ENCODE measurements at places on chromosomes 11 and 22.

DNA sequence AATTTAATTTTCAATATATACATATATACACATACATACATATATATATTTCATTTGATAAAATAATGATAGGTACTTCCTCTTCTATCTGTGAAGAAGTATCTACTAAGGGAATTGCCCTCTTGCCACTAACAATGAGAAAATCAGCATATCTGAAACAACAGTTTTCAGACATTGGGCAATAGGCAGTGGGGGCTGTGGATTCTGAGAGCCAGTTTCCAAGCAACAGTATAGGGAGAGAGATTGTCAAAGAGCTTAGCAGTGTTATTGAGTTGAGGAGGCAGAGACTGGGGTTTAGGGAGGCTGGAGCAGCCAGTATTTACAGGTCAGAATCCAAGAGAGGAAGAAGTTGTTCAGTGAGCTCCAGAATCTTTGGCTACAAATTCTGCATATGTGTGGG, 119.3 kb downstream of the ARFGAP2 start:
- no peak for DNase-seq

DNA sequence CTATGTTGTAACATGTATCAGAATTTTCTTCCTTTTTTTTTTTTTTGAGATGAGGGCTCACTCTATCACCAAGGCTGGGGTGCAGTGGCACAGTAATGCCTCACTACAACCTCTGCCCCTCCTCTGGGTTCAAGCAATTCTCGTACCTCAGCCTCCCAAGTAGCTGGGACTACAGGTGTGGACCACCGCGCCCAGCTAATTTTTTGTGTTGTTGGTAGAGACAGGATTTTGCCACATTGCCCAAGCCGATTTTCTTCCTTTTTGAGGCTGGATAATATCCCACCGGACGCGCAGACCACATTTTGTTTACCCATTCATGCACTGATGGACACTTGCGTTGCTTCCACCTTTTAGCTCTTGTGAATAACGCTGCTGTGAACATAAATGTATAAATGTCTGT, 97.0 kb downstream of the BRD1 start:
- no peak for DNase-seq

GRCh38 chr11:105915021-105915420, 107.0 kb downstream of the MSANTD4 start:
- DNase-seq, result no peak

DNA sequence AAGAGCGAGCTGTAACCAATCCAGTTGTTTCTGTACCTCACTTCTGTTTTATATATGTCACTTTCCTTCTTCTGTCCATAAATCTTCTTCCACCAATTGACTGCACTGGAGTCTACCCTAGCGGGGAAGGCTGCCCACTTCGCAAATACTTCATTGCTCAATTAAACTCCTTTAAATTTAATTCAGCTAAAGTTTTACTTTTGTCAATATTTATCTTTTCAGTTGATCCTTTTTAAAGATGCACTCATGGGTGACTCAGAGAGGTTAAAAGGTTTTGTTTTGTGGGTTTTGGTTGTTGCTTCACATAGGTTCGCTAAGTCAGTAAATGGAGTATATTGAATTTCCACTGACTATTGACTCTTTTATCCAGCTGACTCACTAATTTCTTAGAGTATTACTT, 597.2 kb downstream of the DLG2 start:
- DNase-seq, result peak; percentile 17

- peak; percentile 40 for DNase-seq
Measured at GRCh38 chr11:104968856-104969776, 742 bp upstream of the CASP4 start.

DNA sequence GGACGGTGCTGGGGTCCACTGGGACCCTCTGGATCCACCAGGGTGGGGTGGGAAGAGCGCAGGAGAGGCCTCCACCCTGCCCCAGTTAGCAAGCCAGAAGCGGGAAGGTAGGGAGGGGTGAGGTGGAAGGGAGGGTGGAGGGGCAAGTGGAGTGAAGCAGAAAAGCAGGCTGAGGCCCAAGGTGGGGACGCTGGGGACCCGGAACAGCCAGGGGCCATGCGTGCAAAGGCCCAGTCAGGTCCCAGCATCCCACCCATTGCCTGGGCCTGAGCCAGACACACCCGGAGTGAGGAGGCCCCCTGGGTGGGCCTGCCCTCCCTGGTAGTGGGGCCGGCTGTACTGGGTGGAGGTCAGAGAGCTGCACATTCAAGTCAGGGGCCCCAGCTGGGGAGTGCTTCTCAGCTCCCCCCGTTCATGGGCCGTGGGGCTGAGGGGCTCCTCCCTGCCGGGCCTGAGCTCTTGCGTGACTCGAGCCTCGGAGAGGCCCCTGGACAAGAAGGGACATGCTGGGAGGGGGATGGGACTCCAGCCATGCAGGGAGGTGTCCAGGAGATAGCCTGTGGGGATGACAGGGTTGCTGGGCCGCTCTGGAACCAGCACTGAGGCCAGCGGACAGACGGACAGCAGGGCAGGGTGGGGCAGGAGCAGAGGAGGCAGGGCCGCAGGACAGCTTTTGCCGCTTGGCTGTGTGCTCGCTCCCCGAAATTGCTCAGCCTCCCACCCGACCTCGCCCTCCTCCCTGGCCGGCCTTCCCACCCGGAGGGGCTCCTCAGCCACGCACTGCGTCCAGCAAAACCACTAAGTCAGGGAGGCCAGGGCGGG, 7.7 kb downstream of the TNNT3 start:
- DNase-seq, result no peak

- no peak for DNase-seq
Measured at GRCh38 chr11:2591805-2592204, 108.0 kb downstream of the KCNQ1OT1 start.

DNA sequence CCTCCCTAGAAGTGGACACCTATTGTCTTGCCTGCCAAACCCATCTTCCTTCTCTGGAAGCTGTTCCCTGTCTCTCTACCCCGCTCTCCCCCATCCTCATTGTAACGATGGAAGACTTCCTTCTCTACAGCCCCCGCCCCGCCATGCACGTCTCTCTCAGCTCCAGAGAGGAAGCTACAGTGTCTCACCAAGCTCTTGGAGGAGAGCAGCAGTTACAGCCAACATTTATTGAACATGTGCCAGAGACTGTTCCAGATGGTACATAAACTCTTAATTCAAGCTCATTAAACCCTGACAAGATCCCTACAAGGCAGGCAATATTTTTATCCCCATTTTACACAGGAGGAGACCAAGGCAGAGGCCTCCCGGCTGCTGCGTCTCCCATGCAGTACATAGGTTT, 15.1 kb downstream of the MCHR1 start:
- peak; percentile 12 for DNase-seq

GRCh38 chr22:38062791-38063190, 5.6 kb downstream of the PICK1 start:
- DNase-seq, result no peak

DNA sequence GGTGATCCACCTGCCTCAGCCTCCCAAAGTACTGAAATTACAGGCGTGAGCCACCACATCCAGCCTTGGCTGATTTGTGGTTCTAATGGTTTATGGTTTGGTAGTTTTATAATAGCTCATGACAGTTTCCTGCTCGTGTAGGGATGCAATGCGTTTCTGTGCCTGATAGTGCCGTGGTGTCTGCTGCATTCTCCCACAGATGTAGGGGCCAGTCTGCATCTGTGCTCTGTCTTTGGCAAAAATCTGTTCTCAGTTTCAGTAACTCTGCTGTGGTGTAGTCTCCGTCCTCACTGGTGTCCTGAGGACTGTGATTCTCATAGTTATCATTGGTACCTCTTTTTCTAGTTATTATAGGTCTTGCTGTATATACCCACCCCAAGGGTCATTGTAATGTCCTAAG, 16.3 kb downstream of the ST14 start:
- DNase-seq, result no peak

GRCh38 chr11:105244160-105244825, 104.7 kb upstream of the CARD18 start:
- DNase-seq, result peak; percentile 89

DNA sequence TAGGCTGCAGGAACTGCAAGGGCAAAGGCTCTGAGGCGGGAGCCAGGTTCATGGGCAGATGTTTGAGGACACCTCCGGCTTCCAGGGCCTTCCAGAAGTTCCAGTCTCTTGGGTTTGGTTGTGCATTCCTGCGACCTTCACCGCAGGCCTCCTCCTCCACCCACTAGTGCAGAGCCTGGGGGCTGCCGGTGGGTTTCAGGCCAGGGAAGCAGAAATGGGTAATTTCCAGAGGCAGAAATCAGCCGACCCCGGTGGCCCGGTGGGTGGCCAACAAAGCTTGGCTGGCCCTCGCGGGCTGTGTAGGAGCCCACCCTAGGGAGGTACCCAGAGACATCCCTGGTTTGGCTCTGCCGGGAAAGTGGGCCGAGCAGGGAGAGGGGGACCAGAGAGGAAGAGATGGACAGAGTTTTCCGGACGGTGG, 417 bp upstream of the PHETA2 start:
- DNase-seq, result no peak

DNA sequence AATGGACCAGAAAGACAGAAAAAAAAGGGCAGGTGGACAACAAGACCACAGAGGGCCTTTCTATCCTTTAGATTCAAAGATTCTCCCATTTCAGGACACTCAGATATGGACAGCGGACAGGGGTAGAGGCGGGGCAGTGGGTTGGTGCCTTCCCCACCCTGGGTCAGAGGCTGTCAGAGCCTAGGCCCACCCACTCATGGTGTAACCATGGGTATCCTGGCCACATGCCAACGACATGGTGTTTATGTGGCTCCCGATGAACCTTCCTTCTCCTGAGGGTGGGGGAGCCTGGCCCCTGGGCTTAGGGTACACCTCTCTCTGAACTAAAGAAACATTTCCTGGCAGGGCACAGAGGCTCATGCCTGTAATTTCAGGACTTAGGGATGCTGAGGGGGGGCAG, 14.3 kb upstream of the P2RY2 start:
- no peak for DNase-seq

GRCh38 chr11:1112351-1113191, 37.9 kb downstream of the MUC2 start:
- DNase-seq, result no peak

- DNase-seq, result no peak
Measured at GRCh38 chr22:46150655-46151477, 540 bp downstream of the PPARA start.

DNA sequence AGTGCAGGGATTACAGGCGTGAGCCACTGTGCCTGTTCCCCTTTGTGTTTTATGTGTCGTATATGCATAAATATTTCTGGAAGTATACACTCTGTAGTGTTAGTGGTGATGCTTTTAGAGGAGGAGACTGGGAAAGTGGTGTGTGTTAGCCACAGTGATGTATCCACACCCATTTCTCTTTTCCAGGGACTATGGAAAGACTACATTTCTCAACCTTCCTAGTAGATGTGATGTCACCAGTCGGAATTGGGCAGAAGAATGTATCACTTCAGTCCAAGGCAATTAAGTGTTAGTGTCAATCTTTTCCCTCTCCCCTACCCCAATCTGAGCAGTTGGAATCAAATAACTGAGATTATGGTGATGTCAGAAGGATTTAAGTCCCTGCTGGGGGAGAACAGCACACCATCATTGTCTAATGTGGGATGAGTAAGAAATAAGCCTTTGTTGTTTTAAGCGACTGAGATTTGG, 5.8 kb upstream of the ATG16L2 start:
- peak; percentile 60 for DNase-seq

DNA sequence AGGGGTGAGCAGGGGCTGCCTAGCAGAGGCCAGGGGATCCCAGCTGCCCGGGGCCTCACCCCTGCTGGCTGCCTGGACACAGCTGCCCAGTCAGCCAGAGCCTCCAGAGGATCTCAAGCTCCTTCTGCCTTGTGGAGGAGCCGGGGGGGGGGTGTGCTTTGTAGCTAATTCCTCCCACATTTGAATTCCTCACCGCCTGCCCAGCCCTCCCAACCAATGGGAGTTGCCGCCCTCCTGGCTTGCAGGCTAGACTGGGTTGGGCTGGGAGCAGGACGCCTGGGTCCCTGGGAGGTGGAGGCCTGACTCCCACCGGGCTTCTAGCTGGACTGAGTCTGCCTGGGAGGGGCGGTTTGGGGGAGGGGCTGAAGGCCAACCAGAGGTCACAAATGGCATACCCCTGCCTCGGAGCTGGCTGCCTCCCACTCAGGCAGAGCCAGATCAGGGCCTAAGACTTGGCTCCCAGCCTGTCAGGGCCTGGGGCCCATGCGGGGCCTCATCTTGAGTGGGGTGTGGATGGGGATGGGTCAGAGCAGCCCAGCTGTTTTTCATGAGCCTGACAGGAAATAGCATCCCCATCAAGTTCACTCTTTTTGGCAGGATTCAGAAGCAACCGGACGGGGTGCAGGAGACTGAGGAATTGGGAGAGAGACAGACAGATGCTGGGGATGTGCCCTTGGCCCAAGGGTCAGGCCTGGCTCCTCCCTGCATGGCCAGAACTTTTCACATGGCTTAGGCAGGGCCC, 29.2 kb upstream of the PDE2A start:
- peak; percentile 82 for DNase-seq

DNA sequence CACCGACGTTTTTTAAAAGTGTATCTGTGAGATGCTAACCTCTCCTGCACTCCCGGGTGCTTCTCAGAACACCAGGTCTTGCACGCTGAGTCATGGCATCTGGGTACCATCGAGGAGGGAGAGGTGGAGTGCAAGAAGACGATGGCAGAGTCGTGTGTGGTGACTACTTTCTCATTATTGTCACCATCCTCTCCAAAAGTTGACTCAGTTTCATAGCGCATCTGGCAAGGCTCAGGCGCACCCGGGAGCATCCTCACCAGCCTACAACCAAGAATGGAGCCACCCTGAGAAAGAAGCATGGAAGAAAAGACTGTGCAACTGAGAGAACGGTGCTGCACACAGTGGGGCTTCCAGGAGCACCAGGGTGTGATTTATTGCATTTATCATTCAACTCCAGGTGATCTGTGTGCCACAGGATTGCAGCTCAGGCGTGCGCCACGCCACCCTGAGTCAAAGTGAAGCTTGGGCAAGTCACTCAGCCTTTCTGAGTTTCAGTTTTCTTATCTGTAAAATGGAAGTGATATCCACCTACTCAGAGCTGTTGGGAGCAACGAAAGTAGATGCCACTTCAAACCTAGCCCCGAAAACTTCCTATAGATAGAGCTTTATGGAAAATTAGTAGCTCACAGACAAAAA, 65.4 kb downstream of the LINC01488 start:
- DNase-seq, result no peak

GRCh38 chr11:73577496-73577917, 20.4 kb downstream of the FAM168A start:
- DNase-seq, result peak; percentile 70

GRCh38 chr22:19448739-19449421, 1.4 kb upstream of the C22orf39 start:
- DNase-seq, result no peak

GRCh38 chr11:22869325-22869724, 9.1 kb upstream of the CCDC179 start:
- DNase-seq, result no peak

DNA sequence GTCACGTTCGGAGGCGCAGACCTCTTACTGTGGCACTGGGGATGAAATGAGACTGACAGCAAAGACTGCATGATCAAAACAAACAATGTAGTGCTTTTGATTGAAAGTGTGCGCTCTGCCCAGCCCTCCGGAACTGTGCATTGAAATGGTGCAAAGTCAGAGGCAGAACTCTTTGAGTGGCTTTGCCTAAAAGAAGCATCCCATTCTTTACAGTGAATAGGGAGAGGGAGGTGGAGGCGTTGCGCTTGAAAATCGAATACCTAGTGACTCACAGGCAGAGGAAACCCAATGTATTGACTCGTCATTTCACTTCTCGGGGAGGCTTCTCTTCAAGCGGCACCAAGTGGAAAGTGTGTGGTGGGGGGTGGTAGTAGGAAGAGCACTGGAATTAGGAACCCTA, 10.9 kb downstream of the RCN1 start:
- DNase-seq, result no peak

Data from fibroblast of skin of abdomen (primary cell).